Uterus (tissue), 4 donors: ENCODE measurements at places on chromosomes 3 and 15. TPM values are rescaled to one million over a fixed set of nuclear protein-coding genes. Genes with fewer than 3 reads are reported as not detected.

Gene TERC
- total RNA-seq: 4.6 TPM

Gene SLC9C1
- not detected for total RNA-seq

Gene HDC
- total RNA-seq: 49.2 TPM

Gene TRAT1
- total RNA-seq: 3.5 TPM

Gene SUCNR1
- total RNA-seq: 0.21 TPM
